ENCODE measurements at places on chromosomes 7 and 10.

- no peak for DNase-seq
Observed at GRCh38 chr10:61541960-61542359, 88.8 kb upstream of the TMEM26 start.

DNA sequence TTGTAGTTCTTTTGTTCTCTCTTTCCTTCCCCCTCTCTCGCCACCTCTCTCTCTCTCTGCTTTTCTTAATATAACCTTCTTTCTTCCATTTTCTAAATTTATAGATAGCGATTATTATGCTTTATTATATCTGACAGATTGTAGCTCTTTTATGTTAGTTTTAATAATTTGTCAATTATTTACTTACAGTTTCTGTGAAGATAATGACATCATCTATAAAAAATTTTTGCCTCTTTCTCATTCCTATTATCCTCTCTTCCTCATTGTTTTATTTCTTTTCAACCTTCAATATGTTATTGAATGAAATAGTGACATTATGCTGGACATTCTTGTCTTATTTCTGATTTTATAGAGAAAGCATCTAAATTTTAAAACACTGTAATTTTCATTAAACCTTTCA lies 469.6 kb upstream of the NRG3 start:
- DNase-seq, result no peak

- no peak for DNase-seq
Observed at GRCh38 chr7:100781255-100781654, 46.1 kb downstream of the EPHB4 start.

GRCh38 chr10:100826031-100826651 lies 80.8 kb downstream of the PAX2 start:
- DNase-seq, result no peak

- DNase-seq, result no peak
Observed at GRCh38 chr7:157526913-157527634, 190.3 kb downstream of the DNAJB6 start.

GRCh38 chr7:130986261-130986690 lies 252.3 kb upstream of the KLF14 start:
- DNase-seq, result no peak

DNA sequence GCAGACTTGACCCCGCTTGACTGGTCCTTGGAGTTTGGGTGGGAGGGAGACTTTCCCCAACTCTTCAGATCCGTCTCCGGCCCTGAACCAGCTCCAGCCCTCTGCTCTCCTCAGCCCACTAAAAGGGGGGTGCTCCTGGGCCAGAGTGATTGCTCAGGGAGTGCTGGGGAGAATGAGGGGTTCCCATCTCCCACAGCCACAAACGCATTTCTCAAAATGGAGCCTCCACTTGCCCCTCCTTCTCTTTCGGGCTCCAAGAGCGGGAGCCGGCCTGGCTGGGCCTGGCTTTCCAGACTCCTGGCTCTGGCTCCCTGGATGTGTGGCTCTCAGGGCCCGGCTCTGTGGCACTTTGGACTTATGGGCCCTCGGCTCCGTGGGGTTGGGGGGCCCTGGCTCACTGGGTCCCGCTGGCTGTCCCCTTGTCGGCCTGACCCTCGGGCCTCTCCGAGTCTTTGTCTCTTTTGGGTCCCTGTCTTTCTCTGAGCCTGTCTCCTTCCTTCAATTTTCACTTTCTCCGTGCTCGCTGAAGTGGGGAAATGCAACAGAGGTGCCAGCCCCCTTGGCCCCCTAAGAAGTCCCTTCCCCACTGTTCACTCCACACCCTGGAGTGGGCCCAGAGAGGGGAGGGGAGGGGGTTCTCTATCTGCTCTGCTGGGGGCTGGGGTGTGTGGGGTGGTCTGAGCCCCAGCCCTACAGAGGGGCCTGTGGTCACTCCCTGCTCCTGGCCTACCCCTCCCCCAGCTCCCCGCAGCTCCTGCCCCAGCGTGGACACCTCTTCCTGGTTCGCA lies 713 bp downstream of the LZTS2 start:
- DNase-seq, result peak; percentile 33

DNA sequence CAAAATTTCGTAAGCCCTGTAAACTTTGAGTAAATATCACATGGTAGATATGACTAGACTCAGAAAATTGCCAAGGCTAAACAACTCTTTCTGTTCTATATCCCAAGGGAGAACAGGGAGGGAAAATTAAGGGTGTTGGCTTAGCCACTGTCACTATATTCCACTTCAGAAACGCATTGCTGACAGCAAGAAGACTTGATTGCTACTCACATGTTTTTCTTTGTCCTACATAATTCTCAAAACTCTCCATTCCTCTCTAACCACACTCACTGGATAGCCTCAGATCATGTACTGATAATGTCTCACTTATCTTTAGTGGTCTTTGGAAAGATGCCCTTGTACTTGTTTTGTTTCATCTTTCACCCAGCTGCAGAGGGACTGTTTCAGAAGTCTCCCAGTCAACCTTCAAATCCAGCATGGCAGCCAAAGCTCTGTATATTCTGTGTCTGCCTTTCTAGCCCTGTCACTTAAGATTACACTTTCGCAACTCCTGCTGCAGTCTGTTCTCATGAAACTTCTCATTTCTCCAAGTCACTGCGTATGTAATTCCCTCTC lies 582.4 kb upstream of the FZD8 start:
- DNase-seq, result no peak

- DNase-seq, result peak; percentile 56
Observed at GRCh38 chr7:32890793-32891042, 842 bp downstream of the KBTBD2 start.

- peak; percentile 63 for DNase-seq
Observed at GRCh38 chr10:22988581-22989360, 60.9 kb downstream of the ARMC3 start.

GRCh38 chr10:95445837-95446486 lies 115.2 kb downstream of the SORBS1 start:
- DNase-seq, result peak; percentile 75

DNA sequence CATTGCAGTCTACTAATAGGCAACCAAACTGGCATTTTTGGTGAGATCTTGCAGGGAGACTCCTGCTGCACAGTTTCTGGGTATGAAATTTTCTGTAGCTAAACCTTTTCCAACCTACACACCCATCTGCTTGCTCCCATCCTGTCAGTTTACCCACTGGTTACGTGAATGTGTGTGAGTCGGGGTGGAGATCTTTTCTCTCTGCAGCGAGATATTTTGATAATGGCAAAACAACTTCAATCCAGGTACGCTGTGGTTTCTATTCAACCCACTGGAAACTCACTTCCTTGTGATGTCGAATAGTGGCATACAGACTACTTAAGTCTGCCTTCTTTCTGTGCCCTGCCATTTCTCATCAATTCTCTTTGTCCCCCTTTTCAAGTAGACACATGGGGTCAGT lies 4.5 kb downstream of the PLEKHA1 start:
- no peak for DNase-seq

All from Caki2 (cell line).